ENCODE measurements at places on chromosomes 7 and 10.
A peak's percentile ranks its signal among the peaks of the same experiment; 100 is the strongest.

- no peak for DNase-seq
These were observed 120.8 kb downstream of the INHBA start for GRCh38 chr7:41582116-41582515.

DNA sequence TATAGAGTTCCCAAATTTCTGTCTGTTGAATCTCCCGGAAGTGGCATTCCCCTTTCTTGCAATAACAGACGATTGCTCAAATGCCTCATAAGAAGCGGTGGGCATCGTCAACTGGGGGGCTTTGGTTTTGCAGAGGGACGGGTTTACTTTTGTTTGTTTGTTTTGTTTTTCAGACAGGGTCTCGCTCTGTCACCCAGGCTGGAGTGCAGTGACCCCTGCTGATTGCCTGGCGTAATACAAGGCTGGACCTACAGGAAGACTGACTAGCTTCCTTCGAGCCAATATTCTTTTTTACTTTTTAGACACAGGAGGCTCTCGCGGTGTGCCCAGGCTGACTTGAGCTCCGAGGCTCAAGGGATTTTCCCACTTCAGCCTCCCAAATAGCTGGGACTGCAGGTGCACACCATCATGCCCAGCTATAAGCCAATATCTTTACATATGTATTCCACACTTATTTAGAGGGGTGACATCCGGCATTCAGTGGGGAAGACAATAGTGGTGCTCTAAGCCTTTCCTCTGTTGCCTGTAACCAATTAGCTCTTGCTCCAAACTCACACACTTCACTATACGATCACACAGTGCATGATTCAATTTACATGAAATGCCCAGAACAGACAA is 58.1 kb downstream of the FHIP2A start:
- no peak for DNase-seq

DNA sequence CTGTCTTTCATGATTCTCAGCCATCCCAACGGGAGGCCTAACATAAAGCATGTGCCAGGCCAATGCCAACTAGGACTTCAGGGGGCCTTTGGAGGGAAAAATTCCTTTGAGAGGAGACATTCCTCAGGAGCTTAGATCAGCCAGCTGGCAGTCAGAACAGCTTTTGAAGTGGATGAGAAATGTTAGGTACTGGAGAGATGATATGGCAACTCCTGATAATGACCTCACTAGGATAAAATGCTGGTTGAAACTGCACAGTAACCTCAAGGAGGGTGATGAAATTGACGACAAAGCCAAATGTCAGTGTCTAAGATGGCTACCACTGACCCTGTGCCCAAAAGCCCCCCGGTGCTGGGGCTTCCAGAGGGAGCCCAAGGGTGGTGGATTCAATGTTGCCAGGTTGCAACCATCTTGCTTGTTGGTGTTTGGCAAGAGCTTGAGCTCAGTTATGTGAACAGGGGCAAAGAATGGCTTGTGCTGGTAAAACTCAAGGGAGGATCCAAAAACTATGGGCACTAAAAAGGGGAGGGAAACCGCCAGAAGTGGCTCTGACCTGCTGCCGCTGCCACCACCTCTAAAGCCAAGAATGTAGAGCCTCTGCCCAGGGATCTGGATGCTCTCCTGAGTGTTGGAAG is 121.2 kb downstream of the UBE2H start:
- peak; percentile 94 for DNase-seq

- no peak for DNase-seq
These were observed 369.6 kb upstream of the VWC2 start for GRCh38 chr7:49403844-49404243.

- DNase-seq = peak; percentile 10
These were observed 124.5 kb downstream of the TMEM178B start for GRCh38 chr7:141198194-141198958.

DNA sequence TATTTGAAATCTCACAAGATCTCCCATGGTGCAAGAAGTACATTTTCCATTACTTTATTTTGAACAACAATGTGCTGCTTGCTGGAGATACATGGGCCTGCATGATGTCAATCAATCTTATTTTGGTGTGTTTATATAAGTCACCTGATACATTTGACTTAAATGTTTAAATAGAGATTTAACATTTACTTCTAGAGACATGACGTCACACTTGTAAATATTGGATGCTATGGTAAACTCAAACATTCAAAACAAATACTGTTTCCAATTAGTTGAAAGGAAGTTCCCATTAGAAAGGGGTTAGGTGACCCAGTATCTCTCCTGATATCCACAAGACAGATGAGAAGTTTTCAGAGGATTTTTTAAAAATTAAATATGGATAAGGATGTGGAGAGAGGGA is 214.5 kb downstream of the NSUN6 start:
- DNase-seq = no peak

DNA sequence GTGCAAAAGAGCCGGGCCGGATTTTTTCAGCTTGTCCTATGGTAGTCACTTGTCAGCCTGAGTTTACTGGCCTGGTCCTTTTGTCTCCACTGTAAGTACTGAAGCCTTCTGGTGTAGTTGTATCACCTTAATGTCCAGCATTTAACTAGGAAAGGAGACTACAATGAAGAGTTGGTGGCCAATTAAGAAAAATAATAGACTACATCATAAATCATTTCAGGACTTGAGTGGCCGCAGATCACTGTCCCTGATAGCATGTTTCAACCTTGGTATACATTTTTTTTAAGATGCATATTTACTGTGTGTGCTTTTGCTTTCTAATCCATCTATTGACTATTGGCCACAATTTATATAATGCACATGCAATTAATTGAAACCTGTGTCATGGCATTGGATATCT is 6.1 kb downstream of the FZD1 start:
- DNase-seq = no peak

DNA sequence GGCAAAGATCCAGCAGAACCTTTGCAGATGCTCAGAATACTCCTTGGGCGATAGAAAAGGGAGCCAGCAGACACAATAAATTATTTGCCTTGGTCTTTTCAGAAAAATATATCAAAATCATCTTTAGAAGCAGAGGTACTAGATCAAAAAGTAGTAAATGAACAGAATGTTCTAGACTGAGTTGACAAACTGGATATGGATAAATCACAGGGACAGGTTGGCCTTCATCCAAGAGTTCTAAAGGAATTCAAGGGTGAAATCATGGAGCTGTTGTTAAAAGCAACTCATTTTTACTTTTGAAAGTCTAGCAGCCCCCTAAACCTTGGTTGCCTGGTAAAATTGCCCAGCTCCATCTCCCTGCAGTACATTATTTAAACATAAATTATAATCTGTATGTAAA is 99.1 kb downstream of the PLCE1 start:
- DNase-seq = peak; percentile 25
